ENCODE measurements at places on chromosomes 3 and 15.

DNA sequence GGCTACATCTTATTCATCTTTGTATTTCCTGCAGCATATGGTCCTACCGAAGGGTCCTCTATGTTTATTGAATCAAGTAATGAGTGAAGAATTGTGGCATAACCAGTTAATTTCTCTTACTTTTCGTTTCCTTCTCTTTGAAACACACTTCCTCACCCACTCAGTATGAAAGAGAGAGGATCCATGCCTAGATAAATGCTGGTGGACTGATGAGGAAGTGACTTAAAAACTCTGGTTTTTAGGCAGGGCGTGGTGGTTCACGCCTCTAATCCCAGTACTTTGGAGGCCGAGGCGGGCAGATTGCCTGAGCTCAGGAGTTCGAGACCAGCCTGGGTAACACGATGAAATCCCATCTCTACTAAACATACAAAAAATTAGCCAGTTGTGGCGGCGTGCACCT lies 2.2 kb upstream of the MB21D2 start:
- no peak for DNase-seq

- DNase-seq: no peak
These were observed 242.8 kb upstream of the LYSMD4 start for GRCh38 chr15:99976000-99976399.

DNA sequence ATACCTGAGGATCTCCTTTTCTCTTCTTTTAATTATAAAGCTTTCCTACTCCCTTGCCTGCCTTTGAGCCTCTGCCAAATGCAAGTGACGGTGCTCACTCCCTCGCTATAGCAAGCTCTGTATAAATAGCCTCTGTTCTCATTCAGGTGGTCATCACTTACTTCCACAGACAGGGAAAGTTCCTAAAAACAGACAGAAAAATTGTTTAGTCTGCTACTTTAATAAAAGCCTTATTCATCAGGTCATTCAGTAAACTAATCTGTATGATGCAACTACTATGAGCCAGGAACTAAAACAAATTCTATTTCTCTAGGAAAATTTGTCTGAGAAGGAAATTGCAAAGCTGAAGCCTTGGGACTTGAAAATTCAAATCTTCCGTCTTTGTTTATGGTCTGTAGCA lies 10.2 kb upstream of the DLG1 start:
- DNase-seq: no peak

GRCh38 chr3:112128843-112129727 lies 4.0 kb downstream of the GCSAM start:
- DNase-seq: no peak

DNA sequence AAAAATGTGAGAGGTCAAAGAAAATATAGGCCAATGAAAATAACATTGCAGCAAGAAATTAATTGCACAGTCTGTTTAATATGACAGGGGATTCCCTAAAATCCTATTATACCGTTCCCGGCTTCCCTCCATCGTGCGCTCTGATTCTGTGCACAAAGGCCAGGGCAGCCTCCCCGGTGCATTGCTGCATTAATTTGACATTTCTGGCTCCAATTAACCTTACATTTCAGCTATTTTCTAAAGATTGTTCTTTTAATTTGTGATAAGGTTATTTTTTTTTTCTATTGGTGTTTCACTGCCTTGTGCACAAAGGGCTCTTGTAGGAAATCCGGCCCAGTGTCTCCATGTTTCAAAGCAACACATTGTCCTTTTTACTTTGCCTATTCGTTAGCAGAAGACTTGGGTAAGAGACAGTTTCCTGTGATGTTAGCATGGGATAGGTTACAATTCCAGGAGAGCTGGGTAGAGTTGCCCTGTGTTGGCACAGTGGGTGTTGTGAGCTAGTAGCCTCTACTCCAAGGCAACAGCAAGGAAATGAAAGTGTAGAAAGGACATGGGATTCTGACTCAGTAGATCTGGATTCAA lies 257.3 kb upstream of the IGF1R start:
- DNase-seq: no peak

DNA sequence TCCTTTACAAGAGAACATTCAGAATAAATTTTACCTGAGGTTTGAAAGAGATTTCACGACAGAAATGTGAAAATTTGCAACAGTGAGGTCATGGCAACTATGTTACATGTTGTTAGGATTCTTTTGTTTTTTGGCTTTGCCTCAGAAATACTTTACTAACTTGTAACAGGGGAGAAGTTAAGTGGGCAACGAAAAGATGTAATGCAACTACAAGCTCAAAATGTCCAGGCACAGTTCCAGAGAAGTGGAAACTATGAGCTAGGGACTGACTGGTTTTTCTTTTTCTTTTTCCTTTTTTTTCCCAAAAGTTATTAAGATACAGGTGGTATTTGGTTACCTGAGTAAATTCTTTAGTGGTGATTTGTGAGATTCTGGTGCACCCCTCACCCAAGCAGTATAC lies 111.5 kb upstream of the PPP2R3A start:
- no peak for DNase-seq

DNA sequence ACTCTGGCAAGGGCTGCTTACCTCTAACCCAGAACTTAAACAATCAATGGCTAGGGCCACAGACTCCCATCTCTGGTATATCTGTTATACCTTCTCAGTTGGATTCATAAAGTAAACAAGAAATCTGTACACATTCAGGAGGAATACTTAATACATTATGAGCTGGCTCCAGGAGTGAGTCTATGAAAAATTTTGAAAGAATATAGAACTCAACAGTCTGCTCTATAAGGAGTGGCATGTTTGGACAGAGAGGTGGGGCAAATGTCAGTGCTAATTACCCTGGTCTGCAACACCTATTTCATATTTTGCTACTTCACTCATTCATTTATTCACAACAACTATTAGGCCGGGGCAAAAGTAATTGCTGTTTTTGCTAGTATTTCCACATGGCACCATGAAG lies 245.1 kb downstream of the THRB start:
- no peak for DNase-seq

DNA sequence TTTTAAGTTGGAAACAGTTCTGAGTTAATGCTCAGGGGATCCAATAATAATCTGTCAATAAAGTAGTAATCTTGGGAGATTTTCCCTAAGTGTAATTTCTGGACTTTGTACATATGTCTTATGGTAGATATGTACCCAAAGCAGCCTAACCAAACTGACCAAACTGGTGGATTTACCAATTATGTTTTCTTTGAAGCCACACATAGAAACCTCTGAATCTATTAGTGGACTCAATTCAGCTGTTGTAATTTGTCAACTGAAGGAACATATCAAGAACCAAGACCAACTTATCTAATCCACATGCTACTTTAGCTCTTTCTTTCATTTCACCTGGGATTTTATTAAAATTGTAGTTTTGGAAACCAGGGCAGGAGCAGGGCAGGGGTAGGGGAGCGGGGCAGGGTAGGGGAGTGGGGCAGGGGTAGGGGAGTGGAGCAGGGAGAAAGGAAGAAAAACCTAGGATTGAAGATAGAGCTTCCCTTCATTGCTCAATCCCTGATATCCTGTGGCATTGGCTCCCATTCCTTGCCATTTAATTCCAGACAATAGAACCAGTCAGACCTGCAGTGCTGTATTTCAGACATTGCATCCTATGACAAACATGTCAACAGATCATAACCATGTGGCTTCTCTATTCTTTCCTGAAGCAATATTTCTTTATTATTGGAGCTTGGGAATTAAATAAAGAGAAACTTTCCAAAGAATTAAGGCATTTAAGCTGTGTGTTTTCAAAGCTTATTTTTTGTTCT lies 101.8 kb downstream of the NFKBIZ start:
- no peak for DNase-seq

DNA sequence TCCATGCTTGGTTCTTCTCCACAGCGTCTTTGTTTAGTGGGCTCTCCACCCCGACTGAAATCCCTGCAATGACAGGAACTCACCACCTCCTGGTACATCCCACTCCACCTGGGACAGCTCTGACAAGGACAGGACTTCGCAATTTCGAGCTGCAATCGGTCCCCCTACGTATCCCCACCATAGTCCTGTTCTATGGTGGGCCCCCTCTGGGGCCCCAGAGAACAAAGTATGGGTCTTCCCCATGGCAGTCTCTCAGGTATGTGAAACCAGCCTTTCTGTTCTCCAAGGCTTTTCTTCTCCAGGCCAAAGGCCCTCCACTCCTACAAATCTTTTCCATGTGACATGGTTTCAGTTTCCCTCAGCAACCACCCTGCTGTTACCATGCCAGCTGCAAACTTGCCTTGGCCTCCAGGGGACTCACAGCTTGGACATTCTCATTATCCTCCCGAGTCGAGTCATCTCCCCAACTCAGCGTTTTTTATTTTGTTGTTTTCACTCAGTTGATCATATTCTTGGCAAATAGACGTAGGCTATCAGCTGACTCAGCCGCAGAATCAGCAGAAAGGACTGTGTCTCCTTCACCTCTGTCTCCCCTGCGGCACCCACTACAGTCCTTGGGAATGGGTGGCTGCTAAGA lies 233.3 kb downstream of the OPA1 start:
- DNase-seq: no peak

GRCh38 chr3:181722156-181722555 lies 10.4 kb downstream of the SOX2 start:
- DNase-seq: no peak

DNA sequence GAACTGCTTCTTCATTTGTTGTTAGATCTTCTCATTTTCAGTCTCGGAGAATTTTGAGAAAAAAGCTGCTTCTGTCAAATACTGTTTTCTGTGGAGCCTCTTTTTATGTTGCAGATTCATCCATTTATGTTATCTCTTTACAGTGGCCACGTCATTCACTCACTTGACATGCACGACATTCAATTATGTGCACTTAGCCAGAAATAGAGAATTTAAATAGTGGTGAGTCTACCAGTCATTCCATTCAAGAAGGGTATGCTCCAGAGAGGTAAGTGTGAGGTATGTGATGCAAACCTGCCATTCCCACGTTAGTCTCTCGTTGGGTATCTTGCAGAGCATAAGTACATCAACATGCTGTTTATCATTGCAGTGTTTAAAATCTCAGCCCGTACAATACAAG lies 9.8 kb downstream of the ARPP19 start:
- no peak for DNase-seq

DNA sequence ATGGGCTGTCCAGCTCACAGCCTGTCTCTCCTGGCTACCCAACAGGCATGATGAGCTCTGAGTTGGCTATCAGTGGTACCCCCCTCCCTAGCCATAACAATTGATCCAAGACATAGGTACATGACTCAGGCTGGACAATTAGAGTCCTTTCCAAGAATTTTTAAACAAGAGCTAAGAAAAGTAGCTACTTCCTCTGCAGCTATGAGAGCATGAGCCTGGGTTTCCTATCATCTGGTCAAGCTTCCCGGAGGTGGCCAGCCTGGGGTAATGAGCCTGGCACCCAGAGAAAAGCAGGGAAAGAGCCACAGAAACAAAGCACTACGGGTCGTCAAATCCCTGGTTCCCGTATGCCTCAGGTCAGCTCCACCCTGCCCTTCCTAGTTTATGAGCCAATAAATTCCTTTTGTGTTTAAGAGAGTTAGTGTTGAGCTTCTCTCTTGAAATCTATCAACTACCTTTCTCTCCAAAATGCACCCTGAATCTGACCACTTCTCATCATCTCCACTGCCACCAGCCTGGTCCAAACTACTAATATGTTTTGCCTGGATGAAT lies 2.3 kb upstream of the SLC51B start:
- DNase-seq: no peak

DNA sequence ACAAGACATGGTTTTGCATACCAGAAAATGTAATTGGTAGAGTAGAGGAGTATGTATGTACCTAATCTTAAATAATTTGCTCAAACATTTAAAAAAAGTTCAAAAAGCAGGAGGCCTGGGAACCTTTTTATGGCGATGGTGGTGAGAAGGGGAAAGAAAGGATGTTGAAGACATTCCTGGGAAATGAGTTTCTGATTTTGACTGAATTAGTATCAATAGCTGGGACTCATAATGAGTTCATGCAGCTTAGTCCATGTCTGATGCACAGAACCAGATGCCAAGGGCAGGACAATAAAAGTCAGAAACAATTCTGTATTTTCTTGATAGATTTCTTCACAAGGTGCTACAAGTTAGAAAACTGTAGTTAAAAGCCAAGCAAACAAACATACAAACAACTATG lies 395.3 kb downstream of the GAP43 start:
- no peak for DNase-seq

DNA sequence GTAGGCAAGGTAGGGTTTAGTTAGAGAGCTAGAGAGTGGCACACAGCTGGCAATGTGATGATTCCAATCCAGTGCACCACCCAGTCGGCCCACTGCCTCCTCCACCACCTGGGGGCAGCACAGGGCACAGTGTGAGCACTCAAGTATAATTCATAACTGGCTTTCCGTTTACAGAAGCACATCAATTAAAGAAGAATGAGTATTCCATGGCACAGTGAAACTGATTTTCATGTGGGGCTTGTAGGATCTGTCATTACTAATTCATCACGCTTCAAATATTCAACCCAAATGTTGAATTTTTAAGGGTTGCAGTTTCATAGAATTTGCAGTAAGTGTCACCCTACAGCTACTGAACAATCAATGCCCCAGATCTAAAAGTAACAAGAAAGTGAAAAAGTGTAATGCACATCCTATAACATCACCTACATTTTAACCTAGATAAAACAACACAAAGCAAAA lies 149.9 kb downstream of the IGSF11 start:
- peak; percentile 67 for DNase-seq

DNA sequence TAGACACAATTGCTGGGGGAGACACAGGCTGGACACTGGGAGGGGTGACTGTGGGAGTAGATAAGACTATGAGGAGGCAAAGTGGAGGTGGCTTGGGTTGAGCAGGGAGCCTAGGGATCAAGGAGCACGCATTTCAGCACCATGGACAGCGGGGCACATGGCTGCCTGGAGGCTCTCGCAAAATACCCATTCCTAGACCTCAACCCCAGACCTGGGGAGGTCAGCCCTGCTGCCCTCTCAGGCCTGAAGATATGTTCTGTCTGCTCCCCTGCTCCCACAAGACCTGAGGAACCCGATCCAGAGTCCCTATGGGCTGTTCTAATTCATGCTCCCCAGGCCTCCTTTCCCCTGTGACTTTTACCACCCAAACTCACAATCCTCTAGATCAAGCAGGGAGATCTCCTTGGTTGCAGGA lies 16.0 kb upstream of the CPEB1 start:
- DNase-seq: no peak

DNA sequence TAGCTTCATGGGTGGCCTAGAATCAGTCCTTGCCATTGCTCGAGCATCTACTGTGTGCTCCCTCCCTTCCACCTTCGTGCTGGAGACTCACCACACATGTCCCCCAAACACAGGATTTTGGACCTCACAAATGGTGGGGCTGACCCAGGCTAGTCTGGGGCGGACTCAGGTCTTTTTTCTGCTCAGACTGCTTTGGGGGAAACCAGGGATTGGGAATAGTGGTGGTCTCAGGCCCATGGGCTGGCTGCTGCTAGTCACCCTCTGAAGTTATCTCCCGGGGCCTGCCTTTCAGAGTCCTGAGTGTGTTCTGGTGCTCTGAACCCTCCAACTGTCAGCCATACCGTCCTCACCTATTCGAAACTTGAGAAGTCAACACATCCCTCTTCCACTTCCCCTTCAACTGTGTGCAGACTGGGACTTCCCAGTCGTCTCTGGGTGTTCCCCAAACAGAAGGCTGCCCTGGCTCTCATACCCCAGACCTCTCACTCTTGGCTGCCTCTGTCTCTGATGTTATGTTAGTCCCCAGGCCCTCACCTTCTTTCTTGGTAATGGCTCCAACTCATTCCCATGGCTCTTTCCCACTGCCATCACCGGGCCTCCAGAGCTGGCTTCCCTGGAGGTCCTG lies 46.0 kb downstream of the PPCDC start:
- no peak for DNase-seq

Data from omental fat pad (tissue), 4 donors.